ENCODE measurements at places on chromosomes 7 and 10. TPM values are rescaled to one million over a fixed set of nuclear protein-coding genes. Genes with fewer than 3 reads are reported as not detected.

IMMP2L gene
- polyA plus RNA-seq: 35.1 TPM

DNA sequence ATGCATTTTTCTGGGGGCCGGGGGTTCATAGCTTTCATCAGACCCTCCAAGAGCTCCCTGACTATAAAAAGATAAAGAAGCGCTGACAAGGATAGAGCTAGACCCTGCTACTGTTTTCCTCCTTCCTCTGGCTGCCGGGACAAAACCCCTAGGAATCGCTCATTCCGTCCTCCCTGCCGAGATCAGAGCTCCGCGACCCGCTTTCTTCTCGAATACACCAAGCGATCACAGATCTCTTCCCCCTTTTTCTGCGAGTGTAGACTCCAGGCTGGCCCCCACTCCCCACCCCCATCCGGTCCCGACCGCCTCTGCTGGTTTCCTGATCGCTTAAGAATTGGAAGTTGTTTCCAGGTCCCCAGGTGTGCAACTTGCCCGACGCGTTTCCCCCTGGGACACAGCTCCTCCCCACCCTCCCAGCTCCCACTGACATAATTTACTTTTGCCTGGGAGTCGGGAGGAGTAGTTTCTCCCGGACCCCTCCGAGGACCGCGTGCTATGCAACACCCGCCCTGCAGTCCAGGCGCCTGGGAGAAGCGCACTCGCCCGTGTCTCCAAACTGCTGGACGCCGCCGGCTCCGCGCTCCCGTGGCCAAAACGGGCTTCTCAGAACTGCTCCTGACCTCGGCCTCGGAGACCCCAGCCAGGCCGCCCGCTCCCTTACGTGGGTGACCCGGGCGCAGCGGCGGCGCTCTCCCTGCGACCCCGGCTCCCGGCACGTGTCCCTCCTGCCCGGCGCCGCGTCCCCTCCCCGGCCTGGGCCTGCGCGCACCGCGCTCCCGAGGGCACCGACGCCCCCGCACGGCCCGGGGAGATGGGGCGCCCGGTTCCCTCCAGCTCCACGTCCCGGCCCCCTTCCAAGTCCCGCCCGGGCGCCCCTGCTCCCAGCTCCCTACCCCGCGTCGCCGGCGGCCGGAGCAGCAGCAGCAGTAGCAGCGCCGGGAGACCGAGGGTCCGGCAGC is 552 bp downstream of the IL15RA start:
- DNase-seq: peak; percentile 82

- DNase-seq: no peak
Observed at GRCh38 chr10:48491392-48492139, 113.3 kb downstream of the ARHGAP22 start.

GRCh38 chr7:107982918-107983389 is 20.0 kb downstream of the LAMB1 start:
- DNase-seq: no peak

GRCh38 chr7:30584415-30584814 is 10.3 kb upstream of the GARS1 start:
- no peak for DNase-seq

DNA sequence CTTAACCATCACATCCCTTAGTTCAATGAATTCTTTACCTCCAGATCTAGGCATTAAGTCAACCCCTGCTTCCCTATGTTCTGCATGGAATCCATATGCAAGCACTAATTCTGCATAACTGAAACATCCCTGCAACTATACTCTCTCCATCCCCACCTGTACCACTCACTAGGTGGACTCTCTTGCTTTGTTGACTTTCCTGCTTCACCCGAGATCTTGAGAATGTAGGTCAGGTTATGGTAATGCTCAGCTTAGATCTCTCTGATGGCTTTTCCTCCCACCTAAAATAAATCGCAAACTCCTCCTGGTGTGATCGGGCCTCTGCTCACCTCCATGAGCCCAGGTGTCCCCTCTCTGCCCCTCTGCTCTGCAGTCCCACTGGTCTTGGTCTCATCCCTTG is 92.4 kb upstream of the ADAM12 start:
- no peak for DNase-seq

DNA sequence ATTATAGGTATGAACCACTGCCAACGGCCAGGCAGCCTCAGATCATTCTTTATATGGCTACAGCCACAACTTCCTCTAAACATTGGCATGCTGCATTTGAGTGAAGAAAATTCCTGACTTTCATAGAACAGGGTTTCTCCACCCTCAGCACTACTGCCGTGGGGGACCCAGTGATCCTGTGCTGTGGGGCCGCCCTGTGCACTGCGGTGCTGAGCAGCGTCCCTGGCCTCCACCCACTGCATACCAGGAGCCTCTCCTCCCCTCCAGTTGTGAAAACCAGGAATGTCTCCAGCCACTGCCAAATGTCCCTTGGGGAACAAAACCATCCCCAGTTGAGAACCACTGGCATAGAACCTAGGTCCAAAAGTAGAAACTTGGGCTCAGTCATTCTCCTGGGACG is 15.8 kb downstream of the CNPY1 start:
- DNase-seq: no peak

Measured in K562 (cell line).